ENCODE measurements at places on chromosomes 12 and 14.

DNA sequence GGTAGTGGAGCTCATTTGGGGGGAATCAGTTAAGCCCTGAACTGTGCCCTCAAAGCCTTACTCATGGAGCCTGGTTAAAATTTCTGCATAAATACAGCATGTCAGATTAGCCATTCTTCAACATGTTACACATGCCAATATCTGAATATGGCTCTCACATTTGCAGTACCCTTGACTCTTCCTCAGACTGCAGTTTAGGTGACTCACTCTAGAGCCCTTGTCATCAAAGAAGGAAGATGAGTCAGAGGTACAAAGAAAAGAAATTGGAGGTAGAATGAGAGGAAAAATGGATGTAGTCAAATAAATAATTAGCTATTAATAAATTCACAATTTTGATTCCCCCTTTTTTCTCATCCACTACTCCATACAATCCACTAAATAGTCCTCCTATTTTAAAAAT is 23.6 kb upstream of the OR4K2 start:
- no peak for DNase-seq

GRCh38 chr14:70955543-70956480 is 48.6 kb downstream of the PCNX1 start:
- DNase-seq = peak; percentile 58

- DNase-seq = no peak
These were observed 8.6 kb upstream of the NEMF start for GRCh38 chr14:49860988-49861698.

GRCh38 chr14:51877810-51878209 is 17.4 kb downstream of the GNG2 start:
- no peak for DNase-seq

DNA sequence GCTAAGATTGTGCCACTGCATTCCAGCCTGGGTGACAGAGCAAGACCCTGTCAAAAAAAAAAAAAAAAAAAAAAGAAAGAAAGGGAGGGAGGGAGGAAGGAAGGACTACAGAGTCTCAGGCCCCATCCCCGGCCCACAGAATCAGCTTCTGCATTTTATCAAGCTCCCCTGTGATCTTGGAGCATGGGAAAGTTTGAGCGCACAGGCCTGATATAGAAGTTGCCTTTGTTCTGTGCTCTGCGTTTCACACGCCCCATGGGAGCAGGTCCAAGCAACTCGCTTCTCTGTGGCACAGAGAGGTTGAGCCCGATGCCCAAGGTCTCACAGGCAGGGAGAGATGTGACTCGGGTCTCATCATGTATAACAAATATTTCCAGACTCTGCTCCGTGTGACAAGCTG is 101.8 kb downstream of the PHETA1 start:
- DNase-seq = no peak

DNA sequence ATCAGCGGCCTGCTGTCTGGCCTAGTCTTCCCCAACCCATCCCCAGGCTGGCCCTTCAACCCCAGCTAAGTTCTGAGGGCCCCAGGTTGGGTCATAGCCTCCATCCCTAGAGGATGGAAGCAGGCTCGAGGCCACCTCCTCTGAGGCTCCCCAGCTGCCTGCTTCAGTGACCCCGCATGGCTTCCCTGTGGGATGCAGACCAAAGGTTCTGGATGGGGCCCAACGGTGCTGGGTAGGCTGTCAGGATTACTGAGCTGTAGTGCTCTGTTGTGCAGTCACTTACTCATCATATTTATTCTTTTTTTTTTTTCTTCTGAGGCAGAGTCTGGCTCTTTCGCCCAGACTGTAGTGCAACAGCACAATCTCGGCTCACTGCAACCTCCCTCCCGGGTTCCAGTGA is 92.0 kb downstream of the IRF2BPL start:
- DNase-seq = no peak

GRCh38 chr14:103502877-103503276 is 19.8 kb downstream of the CKB start:
- DNase-seq = no peak

DNA sequence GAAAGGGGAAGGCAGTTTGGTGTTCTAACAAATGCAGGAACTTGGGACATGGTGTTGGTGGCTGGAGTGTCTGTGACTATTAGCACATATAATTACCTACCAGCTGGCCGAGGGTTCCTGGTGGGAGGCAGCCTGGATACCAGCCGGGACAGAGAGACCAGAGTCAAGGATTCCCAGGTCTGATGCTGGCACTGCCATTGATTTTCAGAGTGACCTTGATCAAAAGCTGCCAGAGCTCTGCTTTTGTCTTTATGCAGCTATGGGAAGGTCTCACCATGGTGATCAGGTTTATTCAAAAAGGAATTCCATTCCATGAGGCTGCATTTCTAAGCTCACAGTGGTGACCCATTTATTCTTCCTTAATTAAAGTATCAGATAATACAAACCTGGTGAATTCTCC is 101.0 kb upstream of the PWP1 start:
- no peak for DNase-seq

DNA sequence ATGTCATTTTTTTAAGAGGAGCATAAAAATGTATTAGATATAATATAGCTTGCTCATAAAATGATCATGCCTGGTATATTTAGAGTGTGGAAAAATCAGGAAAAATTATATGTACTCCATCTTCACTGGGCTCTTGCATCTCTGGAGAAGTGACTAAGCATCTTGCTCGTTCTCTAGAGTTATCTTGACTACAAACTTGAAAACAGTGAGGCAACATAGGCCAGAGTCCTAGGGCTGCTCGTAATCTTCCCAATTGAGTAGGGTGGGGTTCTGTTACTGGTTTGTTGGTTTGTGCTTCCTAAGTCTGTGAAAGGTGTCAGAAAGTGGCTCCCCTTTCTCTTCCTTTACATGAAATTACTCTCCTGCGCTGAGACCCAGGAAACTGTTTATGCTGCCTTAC is 46.2 kb downstream of the AACS start:
- no peak for DNase-seq

GRCh38 chr12:132053338-132054330 is 90.5 kb downstream of the DDX51 start:
- DNase-seq = no peak

GRCh38 chr12:131263626-131264025 is 309.9 kb downstream of the ADGRD1 start:
- DNase-seq = no peak

- no peak for DNase-seq
These were observed 44.0 kb downstream of the TAOK3 start for GRCh38 chr12:118328486-118329330.

GRCh38 chr12:111024205-111024801 is 103.9 kb upstream of the MYL2 start:
- peak; percentile 49 for DNase-seq

- DNase-seq = no peak
These were observed 43.9 kb downstream of the MVK start for GRCh38 chr12:109617491-109617890.

DNA sequence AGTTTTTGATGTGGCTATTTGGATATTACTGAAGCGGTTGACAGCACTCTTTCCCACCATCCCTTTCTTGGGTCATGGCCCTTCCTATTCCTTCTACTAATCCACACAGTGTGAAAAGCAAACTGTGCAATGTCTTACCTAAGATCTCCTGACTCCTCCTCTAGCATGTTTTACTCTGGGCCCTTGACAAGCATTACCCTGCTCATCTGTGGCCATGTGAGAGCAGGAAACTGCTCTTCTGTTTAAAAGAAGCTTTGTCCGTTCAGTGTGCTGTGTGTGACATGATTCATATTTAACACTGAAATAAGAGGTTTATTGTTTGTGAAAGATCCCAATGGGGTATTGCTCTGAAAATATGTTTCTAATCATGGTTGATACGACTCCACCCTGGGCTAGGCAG is 1022.5 kb downstream of the AACS start:
- DNase-seq = no peak
